NCI-H345 (cell line): ENCODE measurements at places on chromosomes 7 and 10.

DNA sequence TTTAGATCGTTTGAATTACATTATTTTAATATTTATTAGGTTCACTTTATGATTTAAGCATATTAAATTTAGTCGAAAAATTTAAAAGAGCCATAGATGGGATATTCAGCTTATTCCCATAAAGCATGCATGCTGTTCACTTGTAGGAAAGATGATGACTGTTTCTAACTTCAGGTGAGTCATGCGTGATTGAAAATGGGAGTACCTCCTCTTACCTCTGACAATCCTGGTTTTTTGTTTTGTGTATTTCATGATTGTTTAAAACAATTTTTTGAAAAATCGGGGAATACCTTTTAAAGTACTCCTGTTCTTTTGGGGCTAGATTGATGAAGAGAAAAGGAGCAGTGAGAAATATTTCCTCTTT, 1.4 kb downstream of the TNKS2 start:
- DNase-seq, result no peak

DNA sequence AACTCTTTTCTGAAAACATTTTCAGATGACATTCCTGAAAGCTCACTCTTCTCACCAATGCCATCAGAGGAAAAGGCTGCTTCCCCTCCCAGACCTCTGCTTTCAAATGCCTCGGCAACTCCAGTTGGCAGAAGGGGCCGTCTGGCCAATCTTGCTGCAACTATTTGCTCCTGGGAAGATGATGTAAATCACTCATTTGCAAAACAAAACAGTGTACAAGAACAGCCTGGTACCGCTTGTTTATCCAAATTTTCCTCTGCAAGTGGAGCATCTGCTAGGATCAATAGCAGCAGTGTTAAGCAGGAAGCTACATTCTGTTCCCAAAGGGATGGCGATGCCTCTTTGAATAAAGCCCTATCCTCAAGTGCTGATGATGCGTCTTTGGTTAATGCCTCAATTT, 16.5 kb downstream of the ANLN start:
- no peak for DNase-seq

DNA sequence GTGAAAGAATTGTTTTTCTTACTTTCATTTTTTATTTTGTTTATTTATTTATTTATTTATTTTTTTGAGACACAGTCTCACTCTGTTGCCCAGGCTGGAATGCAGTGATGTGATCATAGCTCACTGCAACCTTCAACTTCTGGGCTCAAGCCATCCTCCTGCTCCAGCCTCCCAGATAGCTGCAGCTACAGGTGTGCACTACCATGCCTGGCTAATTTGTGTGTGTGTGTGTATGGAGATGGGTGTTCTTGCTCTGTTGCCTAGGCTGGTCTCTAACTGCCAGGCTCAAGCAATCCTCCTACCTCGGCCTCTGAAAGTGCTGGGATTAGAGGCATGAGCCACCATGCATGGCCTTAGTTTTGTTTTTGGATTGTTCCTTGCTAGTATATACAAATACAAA, 55.4 kb upstream of the TRIM8 start:
- DNase-seq, result no peak

DNA sequence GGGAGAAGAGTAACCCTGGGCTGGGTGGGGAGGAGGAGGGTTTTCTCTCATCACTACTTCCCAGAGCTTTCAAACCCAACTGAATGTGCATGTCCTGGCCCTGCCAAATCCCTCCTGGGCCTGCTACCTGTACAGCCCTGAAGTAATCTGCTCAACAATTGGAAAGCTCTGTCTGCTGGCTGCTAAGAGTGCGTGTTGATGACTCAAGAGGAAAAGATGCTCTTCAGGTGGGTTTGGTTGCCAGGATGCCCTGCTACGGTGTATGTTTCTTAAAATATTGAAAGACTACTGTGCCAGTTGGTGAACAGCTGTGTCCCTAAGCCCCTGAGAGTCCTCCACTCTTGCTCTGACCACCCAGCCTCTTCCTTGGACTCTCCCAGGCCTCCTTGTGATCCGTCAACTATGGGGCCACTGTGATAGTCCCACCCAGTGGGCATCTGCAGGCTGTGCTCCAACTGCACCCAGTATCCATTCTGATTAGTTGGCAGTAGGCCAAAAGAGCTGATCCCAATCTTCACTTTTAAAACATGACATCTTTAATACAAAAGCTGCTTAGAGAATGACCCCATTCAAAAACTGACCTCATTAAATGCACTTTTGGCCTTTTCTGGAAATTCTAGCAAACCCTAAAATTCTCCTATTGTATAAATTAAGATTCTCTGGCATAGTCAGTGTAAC, 85.6 kb downstream of the AOAH start:
- DNase-seq, result no peak

- no peak for DNase-seq
These were observed 812 bp downstream of the DOCK1 start for GRCh38 chr10:126905776-126906703.

GRCh38 chr10:113409175-113409574, 143.7 kb upstream of the HABP2 start:
- DNase-seq, result no peak

DNA sequence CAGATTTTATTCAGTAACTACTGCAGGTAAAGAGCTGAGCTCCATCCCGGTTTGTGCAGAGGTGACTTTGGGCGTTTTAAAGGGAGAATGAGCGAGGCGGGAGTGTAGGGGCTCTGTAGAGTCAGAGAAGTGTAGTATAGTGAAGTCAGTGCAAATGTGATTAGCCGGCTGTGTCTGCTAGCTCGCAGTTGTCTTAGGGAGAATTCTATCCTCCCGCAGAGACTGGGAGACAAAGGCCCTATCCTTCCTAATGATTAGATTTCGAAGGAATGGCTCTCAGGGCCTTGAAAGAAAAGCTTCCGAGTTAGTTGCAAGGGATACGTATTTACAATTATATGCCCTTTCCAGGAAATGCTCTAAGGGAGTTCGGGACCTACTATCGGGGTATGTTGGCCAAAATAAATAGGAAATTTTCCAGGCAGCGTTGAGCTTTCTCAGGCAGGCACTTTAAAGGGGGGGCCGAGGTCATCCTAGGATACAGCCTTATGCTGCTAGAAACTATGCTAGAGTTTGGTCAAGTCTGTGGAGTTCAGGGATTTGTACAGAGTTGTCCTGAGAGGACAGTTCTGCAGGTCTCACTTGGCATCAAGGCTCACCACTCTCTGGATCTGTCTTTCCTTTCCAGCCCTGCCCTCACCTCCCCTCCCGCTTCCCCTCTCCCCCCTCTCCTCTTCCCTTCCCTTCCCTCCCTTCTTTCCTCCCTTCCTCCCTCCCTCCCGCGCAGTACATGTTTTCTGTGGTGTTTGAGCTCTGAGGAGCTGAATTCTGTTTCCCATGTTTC, 825 bp downstream of the MRPL32 start:
- DNase-seq, result peak; percentile 19
